Stimulated activated CD4-positive, alpha-beta T cell treated with anti-CD3 and anti-CD28 coated beads, Interleukin-2, amount 100 ng/mL, for 24 hours (primary cell): ENCODE measurements at places on chromosomes 6 and 20.
A peak's percentile ranks its signal among the peaks of the same experiment; 100 is the strongest.

GRCh38 chr20:22511943-22512910, 72.1 kb downstream of the FOXA2 start:
- no peak for DNase-seq

GRCh38 chr20:35598476-35598875, 17.2 kb upstream of the SPAG4 start:
- DNase-seq, result no peak

GRCh38 chr6:84522135-84522549, 242.3 kb downstream of the TBX18 start:
- DNase-seq, result no peak

DNA sequence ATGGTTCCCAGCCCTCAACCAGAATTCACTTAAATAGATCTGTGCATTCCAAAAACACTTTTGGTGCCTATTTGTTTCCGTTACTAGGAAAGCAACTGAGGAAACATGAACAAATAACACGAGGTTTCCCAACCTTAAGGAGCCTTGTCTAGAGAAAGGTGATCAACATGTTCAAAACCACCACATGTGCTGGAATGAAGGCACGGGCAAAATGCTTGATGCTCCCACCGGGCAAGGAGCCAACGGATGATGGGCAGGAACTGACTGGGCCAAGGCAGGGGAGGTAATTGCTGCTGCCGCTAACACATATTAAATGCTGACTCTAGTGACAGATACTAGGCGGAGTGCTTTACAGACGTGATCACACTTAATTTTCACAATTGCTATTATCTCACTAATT, 2.5 kb downstream of the MYLK4 start:
- DNase-seq, result no peak

DNA sequence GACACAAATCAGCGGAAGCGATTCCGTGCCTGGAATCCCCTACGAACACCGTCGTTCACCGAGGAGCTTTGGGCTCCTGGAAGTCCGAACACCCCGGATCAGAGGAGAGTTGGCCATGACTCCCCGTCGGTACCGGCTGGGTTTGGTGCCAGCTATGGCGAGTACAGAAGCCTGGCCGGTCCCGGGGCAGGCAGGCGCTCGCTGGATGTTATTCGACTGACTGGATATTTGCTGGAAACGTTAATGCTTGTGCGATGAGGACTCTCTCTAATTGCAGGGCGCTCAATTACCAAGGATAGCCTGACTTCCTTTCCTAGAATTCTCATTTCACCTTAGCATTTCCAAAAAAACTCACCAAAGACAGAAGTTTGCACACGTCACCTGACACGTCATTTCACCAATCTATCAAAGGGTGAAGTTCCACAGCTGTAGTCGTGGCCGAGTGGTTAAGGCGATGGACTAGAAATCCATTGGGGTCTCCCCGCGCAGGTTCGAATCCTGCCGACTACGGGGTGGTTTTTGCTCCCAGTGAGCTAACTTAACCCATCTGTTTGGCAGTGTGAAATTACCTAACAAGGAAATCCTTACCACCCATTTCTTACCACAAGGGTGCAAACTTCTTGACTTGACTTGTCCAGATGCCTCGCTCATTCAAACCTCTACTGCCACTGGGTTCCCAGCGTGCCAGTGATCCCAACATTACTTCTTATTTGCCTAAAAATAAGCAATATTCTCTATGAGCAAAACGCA, 22.7 kb upstream of the ZNF184 start:
- peak; percentile 79 for DNase-seq

DNA sequence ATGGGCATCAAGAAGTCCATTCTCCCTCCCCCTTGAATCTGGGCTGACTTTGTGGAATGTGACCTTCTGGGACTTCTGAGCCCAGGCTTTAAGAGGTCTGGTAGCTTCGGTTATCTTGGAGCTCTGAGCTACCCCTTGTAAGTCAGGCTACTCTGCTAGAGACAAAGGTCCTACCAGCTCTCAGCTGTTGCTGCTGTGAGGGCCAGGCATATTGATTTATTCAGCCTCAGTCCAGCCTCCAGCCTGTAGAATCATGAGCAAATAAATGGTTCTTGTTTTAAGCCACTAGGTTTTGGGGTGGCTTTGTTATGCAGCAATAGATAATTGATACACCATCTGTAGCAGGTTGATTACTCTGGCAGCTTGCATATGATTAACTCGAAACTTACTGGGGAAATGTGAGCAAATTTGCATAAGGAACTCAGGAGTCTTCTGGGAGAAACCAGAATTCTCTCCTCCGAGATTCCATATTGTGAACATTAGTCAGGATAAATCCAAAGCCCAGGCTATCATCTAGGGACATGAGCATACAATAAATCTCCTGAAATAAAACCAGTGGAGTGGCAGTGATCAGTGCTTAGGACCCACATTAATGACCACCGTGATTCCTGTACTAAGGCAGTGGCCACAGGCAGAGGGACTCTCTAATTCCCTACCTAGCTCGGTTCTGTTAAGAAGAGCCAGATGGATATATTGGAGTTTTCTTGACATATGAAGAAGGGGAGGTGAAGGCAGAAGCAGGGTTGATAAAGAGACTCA, 336.1 kb downstream of the CDC5L start:
- no peak for DNase-seq

GRCh38 chr6:150900049-150900448, 34.5 kb downstream of the MTHFD1L start:
- no peak for DNase-seq

DNA sequence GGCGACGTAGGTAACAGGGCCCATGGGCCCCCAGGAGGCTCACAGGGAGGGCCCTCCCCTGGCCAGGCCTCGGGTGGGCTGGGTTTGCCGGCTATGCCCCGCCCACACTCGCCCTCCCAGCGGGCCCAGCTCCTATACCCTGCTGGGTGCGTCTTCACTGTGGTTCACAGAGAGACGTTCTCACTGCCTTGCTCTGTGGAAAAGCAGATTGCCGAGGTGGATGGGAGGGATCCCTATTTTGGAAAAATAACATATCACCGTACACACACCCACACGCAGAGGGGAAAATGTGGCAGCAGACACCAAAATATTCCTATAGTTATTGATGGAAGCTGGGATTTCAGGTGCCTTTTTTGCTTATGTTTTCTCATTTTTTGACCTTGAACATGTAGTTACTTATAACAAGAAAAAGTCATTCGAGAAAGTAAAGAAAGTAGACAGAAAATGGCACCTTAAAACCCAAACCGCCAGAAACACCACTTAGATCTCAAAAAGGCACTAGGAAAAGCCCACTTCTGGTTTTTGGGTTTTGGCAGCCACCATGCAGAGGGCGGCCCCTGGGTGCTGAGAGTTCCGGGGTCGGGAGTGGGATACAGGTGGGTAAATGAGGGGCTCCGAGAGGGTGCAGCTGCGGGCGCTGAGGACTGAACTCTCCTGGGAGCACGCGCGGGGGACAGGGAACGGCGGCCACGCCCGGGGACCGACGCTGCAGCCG, 49.4 kb downstream of the TMEM242 start:
- DNase-seq, result peak; percentile 64

- no peak for DNase-seq
Observed at GRCh38 chr6:168514216-168514615, 73.2 kb downstream of the SMOC2 start.

GRCh38 chr6:157518397-157519250, 137.6 kb downstream of the ZDHHC14 start:
- no peak for DNase-seq

- DNase-seq, result no peak
Observed at GRCh38 chr6:56996401-56996800, 41.5 kb downstream of the BEND6 start.

DNA sequence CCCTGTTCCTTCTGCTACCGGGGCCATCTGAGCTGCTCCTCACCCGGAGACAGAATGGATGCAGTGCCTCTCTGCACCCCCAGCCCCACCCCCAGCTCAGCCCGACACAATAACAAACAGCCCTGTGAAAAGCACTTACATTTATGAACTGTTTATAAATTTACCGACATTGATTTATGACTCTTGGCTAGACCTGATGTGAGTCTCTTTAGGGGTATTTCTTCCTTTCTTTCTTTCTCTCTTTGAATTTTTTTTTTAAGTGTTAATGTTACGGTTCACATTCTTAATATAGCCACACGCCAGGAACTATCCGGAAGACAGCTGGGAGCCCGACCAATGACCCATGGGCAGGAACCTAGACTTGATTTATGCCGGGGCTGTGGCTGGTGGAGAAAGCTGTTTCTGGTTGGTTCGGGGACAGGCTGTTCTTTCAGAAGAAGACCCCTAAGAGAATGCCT, 266.3 kb downstream of the CDC5L start:
- no peak for DNase-seq

DNA sequence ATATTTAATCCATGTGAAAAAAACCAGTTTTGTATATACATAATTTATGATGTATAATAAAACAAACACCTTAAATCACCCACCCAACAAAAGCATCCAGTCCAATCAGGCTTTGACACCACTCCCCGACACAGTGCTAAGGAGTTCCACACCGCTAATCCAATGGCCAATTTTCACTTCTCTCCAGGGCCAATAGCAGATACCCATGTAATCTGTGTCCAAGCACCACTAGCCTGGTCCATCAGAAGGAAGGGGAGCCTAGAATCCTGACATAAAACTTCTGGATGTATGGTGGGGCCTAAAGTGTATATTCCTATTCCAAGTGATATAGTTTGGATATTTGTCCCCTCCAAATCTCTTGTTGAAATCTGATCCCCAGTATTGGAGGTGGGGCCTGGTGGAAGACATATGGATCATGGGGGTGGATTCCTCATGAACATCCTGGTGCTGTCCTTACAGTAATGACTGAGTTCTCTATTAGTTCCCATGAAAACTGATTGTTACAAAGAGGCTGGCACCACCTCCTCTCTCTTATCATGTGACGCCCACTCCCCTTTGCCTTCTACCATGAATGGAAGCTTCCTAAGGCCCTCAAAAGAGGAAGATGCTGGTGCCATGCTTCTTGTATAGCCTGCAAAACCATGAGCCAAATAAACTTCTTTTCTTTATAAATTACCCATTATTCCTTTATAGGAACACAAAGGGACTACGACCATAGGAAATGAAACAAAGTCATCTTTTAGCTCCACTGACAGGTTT, 20.8 kb downstream of the RALGAPA2 start:
- DNase-seq, result no peak

- DNase-seq, result no peak
Observed at GRCh38 chr6:74447013-74447412, 751.0 kb downstream of the CD109 start.

- no peak for DNase-seq
Observed at GRCh38 chr6:4032475-4032874, 46.5 kb downstream of the FAM217A start.

GRCh38 chr6:113031591-113032238, 684.6 kb downstream of the RFPL4B start:
- no peak for DNase-seq

- no peak for DNase-seq
Observed at GRCh38 chr20:44943828-44944227, 16.4 kb downstream of the TOMM34 start.

GRCh38 chr20:3353646-3354045, 53.8 kb downstream of the DNAAF9 start:
- DNase-seq, result no peak

GRCh38 chr20:63351811-63352591, 9.1 kb downstream of the CHRNA4 start:
- no peak for DNase-seq

- DNase-seq, result peak; percentile 32
Observed at GRCh38 chr20:39268981-39269461, 306.9 kb downstream of the DHX35 start.

DNA sequence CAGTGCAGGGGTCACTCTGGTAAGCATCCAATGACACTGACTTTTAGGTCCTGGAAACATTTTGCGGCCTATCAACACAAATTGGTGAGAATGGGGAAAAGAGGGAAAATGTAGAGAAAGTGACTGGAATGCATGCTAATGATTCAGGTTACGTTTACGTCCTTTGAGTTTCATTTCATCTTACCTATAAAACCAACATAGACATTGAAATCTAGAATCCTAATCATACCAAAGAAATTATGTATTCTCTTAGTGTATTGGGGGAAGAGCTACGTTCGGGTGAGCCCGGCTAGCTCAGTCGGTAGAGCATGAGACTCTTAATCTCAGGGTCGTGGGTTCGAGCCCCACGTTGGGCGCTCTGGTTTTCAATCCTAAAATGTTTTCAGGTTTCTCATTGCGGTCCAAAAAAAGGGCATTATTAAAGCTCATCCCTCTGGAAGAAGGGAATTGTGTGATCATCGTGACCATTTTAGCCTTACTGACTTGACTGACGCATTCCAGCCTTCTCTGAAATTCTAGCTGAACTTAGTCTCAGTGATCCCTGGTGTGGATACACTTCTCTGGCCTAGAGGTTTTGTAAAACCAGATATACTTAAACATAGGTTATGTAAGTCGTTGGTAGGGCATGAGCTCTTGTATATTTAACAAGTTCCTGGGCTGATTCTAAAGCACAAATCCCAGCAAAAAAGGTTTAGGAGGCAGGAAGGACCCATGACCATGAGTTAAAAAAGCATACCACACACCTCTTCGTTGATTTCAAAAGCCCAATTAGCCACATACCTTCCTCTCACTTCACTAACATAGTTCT, 18.3 kb downstream of the HMGN4 start:
- peak; percentile 71 for DNase-seq

GRCh38 chr20:37243076-37243936, 18.3 kb downstream of the GHRH start:
- DNase-seq, result no peak

- no peak for DNase-seq
Observed at GRCh38 chr6:131083687-131084086, 20.6 kb upstream of the EPB41L2 start.

- no peak for DNase-seq
Observed at GRCh38 chr6:103002282-103002681, 1608.8 kb downstream of the GRIK2 start.

DNA sequence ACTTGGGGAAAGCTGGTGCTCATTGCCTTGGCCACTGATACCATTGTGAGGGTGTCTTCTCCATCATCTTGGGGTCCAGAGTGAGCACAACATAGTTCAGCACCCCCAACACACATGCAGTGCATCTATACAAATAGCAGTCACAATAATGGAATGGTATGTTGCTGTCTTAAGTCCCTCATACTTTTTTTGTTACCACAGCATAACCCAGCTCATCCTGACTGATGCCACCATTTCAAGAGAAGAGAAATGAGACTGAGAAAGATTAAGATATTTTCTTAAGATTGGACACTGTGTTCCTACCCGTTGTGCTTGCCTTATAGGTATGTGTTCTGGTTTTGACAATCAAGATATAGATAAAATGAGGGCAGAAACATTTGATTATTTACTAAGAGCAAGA, 15.6 kb downstream of the CST4 start:
- DNase-seq, result no peak

- peak; percentile 53 for DNase-seq
Observed at GRCh38 chr6:166952567-166953486, 3.5 kb downstream of the RNASET2 start.

DNA sequence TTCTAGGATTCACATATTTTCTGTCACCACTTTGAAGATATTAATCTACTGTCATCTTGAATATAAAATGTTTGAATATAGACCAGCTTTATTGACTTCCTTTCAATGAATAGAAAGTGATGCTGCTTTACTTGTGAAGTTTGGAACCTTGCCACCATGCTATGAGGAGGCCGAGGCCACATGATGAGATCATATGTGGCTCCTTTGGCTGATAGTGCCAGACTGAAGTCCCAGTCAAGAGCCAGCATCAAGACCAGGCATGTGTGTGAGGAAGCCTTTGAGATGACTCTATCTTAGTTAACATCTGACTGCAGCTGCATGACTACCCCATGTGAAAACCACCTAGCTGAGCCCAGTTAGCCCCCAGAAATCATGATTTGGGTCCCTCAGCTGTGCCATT, 169.5 kb downstream of the OTOR start:
- no peak for DNase-seq
